Type B pancreatic cell (in vitro differentiated cells): ENCODE measurements at places on chromosomes 5 and 9. TPM values are rescaled to one million over a fixed set of nuclear protein-coding genes. Genes with fewer than 3 reads are reported as not detected.

The EFCAB9 gene
- total RNA-seq = not detected in 2 replicates

DNA sequence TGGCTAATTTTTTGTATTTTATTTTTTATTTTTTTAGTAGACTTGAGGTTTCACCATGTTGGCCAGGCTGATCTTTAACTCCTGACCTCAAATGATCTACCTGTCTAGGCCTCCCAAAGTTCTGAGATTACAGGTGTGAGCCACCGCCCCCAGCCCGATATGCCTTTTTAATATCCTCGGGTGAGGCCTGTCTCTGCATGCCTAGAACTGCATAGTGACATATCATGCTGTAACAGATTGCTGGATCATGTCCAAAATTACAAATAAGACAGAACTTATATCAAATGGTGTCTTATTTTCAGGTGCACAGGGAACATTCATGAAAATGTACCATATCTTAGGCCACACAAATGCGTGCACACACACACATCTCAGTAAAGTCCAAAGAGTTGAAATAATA, 39.1 kb upstream of the PJA2 start:
- DNase-seq = no peak

DNA sequence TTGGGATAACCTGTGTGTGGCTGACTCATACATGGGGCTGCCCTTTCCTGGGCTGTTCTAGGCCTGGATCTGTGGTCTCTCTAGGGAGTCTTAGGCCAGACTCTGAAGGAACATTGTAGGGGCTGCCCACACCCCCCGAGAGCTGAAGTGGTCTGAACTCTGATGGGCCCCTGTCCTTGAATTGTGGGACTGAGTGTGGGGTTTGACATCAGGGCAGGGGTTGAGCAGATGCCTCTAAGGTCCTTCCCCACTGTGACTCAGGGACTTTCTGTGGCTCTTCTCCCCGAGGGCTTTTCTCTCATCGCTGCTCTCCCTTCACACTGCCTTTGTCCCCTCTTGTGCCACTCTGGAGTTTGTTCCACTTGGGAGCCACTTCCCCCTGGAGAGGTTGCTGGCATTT, 215.0 kb downstream of the MELK start:
- DNase-seq = no peak

DNA sequence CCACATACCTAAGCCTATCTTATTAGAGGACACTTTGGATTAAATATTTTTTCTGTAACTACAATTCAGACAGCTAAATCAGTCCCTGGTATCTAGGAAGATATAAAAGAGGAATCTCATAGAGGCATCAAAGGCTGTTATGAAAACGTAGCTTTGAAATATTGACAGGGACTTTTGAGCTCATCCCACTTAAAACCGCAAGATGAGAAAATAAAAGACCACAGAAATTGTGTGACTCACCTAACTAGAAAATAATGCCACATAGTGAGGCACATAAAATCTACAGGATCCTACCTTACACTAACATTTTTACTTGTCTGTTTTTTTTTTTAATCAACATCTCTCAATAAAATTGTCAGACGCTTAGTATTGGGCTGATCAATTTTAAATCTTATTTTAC, 686.5 kb upstream of the COX7C start:
- DNase-seq = no peak

- no peak for DNase-seq
Observed at GRCh38 chr9:120383611-120383998, 196.4 kb downstream of the CDK5RAP2 start.

GRCh38 chr9:129313331-129313955, 135.4 kb upstream of the IER5L start:
- peak; percentile 48 for DNase-seq

- no peak for DNase-seq
Observed at GRCh38 chr9:103410059-103410458, 414.9 kb downstream of the CYLC2 start.

GRCh38 chr9:6014670-6015270, 654 bp downstream of the RANBP6 start:
- no peak for DNase-seq

DNA sequence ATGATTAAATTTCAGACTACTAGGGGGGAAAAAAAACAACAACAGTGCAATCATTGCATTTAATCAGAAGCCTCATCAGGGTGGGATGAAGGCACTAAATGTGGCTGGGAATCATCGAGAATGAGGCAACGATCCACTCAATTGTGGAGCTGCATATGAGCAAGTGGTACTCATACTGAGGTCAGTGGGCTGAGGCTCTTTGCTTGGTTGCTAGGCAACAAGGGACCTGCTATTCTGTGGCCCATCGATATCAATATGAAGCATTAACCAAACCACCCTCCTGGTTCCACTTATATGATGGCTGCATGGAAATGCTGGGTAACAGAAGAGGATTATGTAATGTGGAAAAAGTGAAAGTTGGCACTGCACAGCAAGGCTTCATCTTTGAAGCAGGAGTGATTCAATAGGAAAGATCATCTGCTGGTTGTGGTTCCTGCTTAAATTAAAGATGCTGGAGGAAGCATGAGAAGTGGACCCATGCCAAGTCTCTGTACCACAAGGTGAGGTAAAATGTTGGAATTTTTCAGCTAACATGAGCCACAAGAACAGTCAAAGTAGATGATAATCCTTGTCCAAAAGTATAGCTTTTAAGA, 159.8 kb upstream of the HMHB1 start:
- no peak for DNase-seq

GRCh38 chr5:125424402-125425141, 678.1 kb upstream of the ZNF608 start:
- no peak for DNase-seq
